ENCODE measurements at places on chromosomes 7 and 10.

DNA sequence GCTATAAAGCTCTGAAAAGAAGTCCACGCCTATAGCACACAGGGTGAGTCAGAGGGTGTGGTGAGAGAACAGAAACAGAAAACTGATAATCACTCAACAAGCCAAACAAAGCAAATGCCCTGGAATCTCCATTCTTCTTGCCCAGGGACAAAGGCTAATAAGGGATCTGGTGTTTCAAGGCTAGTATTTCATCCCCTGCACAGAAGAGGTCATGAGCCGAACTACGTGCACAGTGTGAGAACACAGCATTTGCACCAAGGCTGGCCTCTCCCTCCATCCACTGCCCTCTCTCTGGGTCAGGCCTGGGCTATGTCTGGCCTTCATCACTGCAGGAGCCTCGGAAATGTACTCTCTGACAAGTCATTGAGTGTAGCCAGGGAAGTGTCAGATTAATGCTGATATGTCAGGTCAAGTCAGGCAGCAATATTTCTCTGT is 42.7 kb downstream of the PRR15 start:
- DNase-seq: no peak

DNA sequence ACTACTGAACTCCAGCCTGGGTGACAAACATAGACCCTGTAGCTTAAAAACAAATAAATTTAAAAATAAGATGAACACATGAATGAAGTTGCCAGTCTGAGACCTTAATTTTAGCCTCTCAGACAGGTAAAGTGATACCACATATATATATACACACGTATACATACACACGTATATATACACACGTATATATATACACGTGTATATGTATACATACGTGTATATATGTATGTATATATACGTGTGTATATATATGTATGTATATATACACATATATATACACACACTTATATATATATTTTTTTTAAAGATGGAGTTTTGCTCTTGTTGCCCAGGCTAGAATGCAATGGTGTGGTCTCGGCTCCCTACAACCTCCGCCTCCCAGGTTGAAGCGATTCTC is 62.7 kb downstream of the UBE2H start:
- no peak for DNase-seq

- DNase-seq: no peak
Observed at GRCh38 chr10:68756246-68756645, 35.2 kb downstream of the CCAR1 start.

- no peak for DNase-seq
Observed at GRCh38 chr7:50508471-50508943, 56.7 kb downstream of the DDC start.

- DNase-seq: no peak
Observed at GRCh38 chr7:47056731-47057130, 525.2 kb downstream of the TNS3 start.

Data from NCI-H2081 (cell line).